Left kidney (tissue), 8 donors: ENCODE measurements at places on chromosomes 6 and 20. TPM values are rescaled to one million over a fixed set of nuclear protein-coding genes. Genes with fewer than 3 reads are reported as not detected.

DNA sequence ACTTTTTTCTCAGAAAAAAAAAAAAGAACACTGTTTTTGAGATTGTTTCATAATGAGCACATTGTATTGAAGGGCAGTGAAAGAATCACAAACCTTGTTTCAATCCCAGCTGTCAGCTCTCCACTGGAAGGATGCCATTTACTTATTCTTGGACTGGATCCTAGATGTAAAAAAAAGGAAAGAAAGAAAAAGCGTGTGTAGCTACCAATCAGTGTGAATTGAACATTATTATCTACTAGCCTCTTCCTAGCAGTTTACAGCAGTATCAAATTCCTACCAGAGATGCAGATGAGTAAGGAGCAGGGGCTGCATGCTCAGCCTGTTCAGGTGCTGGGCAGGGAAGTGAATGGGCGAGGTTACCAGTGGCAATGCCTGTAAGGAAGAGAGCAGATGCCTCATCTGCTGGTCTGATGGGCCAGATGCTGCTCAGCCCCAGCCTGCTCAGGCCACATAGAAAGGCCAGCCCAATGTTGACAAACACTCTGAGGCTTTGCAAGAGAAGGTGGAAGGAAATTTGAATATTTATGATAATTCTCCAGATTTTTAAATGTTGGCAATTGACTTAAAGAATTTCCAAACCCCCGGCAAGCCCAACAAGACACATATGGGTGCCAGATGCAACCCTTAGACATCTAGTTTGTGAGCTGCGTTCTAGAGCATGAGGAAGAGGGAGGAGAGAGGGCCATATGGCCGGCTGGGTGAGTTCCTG lies 189.5 kb downstream of the IBTK start:
- DNase-seq, result peak; percentile 12

GRCh38 chr6:110622912-110623578 lies 146.6 kb upstream of the SLC22A16 start:
- DNase-seq, result no peak

DNA sequence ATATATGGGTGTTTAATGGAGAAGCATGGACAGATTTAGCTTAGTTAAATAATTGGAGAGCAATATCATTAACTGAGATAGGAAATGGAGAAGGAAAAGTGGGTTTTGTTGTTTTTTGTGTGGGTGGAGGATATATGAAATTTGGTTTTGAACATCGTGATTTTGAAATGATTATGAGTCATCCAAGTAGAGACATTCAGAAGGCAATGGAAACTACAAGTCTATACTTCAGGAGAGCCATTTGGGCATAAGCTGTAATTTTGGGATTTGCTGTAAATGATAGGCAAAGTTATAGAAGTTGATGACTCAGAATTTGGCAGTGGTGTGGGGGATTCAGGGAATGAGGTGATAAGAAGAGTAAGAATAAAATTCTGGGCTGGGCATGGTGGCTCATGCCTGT lies 27.4 kb upstream of the FAM135A start:
- DNase-seq, result no peak

DNA sequence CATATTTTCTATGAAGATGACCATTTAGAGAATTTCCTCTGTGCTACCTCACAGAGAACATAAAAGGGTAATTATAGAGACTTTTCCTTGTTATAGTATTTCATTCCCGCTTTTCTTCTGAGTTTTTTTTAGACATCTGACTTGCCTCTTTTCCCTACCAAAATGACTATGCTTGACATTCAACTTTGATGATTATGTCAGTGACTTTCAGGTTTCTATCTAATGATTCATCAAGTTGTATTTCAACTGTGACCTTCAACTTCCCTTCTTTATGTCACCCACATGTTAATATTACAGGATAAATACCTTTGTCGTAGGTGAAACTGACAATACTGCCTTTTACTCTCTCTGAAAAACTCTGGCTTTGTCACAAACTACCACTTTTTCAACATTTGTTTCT lies 95.3 kb downstream of the MLIP start:
- DNase-seq, result no peak

DNA sequence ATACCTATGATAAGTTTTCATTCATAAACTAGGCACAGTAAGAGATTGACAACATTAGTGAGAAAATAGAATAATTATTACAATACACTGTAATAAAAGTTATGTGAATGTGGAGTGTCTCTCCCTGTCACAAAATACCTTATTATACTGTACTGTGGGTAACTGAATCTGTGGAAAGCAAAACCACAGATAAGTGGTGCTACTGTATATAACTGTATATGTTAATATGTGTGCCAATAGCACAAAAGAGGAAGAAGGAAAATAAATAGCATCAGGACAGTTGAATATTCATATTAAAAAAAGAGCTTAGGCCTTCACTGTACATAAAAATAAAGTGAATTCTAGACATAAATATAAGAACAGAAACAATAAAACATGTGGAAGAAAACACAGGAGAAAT lies 243.5 kb downstream of the CDKAL1 start:
- DNase-seq, result no peak

- no peak for DNase-seq
These were observed 24.5 kb upstream of the HLA-A start for GRCh38 chr6:29917857-29918256.

DNA sequence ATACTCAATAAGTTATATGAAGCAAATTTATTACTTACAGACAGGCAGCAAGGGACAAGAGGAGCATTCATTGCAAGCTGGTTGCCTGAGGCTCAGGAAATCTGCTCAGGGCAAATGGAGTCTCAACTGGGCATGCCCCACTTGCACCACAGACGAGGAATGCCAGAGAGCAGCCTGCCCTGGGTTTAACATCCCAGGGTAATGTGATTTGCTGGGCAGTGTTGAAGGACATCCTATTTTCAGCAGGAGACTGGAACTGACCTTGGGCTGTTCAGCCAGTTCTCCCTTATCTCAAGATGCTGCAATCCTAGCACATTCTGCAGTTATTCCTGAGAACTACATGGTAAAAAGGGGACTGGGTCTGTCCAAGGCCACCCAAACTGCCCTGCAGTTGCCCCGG lies 3.8 kb upstream of the ENTPD6 start:
- no peak for DNase-seq

- DNase-seq, result no peak
These were observed 57.4 kb downstream of the IYD start for GRCh38 chr6:150426198-150426597.

DNA sequence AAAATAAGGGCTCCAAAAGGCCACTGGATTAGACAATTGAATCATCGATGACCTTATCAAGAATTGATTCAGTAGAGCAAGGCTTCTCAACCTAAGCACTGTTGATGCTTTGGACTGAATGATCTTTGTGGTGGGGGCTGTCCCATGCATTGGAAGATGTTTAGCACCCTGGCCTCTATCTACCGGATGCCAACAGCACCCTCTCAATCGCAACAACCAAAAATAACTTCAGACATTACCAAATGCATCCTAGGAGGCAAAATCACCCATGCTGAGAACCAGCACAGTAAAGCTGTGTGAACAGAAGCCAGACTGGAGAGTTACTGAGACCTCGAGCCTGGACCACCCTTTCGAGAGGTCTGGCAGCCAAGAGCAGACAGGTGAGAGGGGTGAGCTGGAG lies 67.5 kb downstream of the TBC1D7 start:
- DNase-seq, result no peak

- no peak for DNase-seq
These were observed 127.8 kb downstream of the TASP1 start for GRCh38 chr20:13510837-13511488.

GRCh38 chr20:5654557-5654956 lies 95.6 kb upstream of the SHLD1 start:
- DNase-seq, result no peak

- DNase-seq, result no peak
These were observed 88.6 kb downstream of the FOXA2 start for GRCh38 chr20:22495789-22496188.

DNA sequence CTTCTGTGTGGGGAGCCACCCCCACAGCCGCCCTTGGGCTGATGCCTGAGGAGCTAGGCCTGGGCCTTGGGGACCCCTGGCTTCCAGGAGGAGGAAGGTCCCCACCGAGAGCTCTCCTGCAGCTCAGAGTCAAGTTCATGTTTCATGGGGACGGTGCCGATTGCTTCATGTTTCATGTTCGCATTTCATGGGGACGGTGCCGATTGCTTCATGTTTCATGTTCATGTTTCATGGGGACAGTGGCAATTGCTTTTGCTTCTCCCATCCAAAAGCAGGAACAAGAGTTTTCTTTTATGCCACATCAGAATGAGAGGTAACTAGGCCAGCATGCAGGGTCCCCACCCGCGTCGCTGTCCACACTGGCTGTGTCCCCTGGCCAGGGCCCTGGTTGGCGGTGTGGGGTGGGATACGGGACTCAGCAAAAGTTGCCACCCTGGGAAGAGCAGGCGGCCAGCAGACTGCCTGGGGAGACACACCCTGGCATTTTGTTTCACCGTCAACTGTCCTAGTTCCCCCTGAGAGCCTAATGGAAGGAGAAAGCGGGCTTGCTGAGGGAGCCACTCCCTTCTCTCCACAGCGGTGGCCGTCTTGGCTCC lies 46.0 kb downstream of the DACT2 start:
- no peak for DNase-seq

- no peak for DNase-seq
These were observed 118.0 kb upstream of the FRMD1 start for GRCh38 chr6:168196881-168197635.

DNA sequence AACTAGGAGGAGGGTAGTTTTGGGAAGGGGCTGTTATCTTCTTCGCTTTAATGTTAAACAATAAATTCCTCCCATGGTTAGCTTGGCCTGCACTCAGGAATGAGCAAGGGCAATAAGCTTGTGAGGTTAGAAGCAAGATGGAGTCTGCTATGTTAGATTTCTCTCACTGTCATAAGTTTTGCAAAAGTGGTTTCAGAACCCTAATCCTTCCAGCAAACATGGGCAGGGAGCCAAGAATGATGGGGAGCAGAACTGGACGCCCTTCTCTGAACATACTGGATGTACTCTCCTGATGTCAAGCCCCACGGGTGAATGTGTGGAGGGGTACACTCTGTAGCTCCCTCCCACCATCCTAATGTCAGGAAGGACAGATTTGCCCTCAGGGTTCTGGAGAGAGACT lies 22.3 kb downstream of the C6orf163 start:
- DNase-seq, result no peak

GRCh38 chr6:139758209-139758611 lies 383.8 kb upstream of the CITED2 start:
- DNase-seq, result no peak

DNA sequence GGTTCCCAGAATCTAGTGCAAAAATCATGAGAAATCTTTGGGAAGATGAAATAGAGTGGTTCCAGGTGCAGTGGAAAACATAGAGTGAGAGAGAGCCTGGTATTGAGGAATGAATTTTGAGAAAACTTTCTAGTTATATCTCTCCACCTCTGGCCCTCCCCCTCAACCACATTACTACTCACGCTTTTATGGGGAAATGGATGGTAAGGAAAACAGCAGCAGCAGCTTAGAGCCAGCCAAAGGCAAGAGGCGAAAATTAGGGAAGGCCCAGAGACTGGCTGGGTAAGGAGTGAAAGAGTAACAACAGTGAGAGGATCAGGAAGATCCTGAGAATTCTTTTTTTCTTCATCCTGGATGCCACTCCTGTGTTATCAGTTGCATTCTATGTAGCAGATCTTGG lies 187.9 kb upstream of the ECI2 start:
- no peak for DNase-seq

- no peak for DNase-seq
These were observed 4.2 kb downstream of the CD2AP start for GRCh38 chr6:47481806-47482205.

DNA sequence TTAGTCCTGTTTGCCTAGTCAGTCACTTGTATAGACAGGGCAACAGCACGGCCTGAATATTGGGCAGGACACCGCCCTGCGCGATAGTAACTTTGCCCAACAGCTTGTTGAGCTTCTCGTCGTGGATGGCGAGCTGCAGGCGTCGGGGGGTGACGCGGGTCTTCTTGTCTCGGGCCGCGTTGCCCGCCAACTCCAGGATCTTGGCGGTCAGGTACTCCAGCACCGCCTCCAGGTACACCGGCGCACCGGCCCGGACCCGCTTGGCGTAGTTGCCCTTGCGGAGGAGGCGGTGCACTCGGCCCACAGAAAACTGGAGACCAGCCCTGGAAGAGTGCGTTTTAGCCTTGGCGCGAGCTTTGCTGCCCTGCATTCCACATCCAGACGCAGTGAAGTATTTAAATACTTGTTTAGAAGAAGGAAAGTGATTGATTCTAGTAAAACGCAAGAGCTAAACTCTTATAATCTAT lies 92.8 kb upstream of the BTN3A2 start:
- no peak for DNase-seq

DNA sequence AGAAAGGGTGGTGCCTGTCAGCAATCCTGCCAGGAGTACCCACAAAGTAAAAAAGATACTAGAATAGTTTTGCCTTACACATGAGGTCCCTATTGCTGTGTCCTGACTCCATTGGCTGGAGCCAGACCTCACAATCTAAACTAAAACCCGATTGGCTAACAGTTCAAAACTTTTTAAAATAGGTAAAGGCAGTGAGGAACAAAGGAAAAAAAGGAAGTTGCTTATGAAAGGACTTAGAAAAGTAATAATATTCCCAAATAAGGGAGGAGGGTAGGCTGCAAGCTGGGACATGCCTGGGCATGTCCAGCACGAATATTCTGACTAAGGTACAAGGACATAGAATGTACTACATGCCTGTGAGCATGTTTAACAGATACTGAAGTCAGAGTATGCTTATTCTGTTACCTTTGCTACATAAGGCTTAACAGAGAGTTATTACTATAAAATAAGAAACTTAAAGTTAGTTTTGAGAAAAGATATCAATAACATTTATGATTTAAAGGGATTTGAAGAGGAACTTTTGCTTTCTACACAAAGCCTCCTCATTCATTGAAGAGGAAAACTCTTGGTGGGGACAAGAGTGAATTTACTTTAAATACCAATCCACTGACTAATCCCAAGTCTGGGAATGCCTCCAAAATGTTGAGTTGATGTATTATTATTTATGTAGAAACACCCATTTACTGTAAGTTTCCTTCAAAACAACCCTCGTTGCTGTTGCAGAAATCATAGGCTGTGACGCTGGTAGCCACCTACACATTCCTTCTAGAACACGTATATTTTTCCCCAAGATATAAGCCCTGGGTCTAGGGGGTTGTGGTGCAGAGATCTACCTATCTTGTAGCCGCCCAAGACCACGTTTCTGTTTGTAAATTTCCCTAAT lies 8.2 kb upstream of the MTHFD1L start:
- DNase-seq, result peak; percentile 76

DNA sequence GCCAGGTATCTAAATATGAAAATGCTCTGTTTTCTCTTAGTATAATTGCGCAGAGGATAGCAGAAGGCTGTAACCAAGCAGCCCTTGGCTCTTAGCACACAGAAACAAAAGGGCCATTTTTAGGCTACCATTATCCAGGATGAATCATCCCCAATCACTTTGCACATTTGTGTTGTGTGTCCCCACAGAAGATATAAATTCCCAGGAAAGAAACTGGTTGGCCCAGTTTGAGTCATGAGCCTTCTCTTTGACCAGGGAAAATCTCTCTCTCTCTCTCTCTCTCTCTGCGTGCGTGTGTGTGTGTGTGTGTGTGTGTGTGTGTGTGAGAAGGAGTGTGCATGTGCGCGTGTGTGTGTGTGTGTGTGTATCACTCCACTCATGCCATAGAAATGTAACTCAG lies 178.5 kb downstream of the FRK start:
- DNase-seq, result no peak

GRCh38 chr20:44616604-44616964 lies 34.2 kb downstream of the PKIG start:
- DNase-seq, result no peak

ADGB gene
- polyA plus RNA-seq, result 0.62 TPM

DEFB128 gene
- not detected for polyA plus RNA-seq

AFG1L gene
- 8.9 TPM for polyA plus RNA-seq

NRSN1 gene
- polyA plus RNA-seq, result 1.1 TPM

RNF217 gene
- 21.2 TPM for polyA plus RNA-seq

RPS21 gene
- polyA plus RNA-seq, result 686 TPM

MOG gene
- polyA plus RNA-seq, result not detected

PNRC1 gene
- polyA plus RNA-seq, result 114 TPM

COL9A3 gene
- polyA plus RNA-seq, result 10.3 TPM

UTRN gene
- polyA plus RNA-seq, result 162 TPM
